ENCODE measurements at places on chromosomes 7 and 10.
A peak's percentile ranks its signal among the peaks of the same experiment; 100 is the strongest.

DNA sequence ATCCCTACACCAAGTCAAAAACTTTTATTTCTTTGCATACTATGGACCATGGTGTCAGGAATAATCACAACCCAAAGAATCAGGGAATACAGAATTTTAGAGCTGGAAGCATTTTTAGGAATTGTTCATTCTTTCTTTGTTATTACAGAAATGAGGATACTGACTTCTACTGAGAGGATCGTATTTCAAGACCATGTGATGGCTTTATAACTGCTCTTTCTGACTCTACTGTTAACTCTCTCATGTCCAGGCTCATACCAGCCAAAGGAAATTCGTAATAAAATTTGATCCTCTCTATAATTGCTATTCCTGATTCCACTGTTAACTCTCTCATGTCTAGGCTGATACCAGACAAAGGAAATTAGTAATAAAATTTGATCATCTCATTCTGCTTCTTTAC lies 1050.9 kb upstream of the C7orf33 start:
- no peak for DNase-seq

DNA sequence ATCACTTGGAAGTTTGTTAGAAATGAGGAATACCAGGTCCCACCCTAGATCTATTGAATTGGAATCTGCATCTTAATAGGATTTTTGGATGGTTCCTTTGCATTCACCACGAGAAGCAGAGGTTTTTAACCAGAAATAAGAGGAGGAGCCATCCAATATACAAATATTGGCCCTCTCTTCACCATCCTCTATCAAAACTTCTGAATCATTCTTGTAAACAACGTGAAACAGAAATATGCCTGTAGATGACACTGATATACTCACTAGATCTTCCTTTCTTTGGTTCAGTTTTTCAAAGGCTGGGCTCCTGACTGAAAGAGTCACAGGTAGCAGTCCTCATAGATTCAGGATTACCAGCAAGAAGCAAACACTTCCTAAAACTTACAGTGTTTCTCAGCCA lies 39.5 kb downstream of the ZNF365 start:
- DNase-seq: no peak

DNA sequence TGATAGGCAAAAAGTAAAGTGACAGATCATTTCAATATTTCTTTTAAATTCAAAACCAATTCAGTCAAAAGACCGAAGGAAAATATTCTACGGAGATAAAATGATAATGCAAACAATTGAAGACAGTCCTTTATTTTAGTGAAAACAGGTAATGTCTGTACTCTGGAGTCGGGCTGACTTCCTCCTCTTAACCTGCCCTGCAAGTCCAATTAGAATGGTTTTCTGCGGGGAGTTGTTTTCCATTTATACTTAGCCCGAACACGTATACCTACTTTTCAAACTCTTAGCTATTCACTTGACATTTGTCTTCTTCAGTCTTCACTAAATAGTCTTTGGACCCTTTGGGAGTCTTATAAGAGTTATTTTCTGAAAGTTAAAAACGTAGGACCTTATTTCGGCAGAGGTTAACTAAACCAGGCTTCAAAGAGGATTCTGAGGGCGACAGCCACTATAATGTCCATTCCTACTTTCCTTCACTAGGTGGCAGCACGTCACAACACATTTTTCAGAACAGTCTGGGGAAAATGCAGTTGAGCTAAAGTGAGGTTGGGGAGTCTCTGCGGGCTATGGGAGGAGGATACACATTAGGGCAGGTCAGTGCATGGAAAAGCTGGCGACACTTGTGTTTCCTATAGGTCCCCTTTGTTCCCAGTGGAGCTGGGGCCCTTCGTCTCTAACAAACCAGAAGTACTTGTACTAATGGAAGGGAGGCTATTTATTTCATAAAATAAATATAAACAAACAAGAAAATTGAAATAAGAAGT lies 472.0 kb downstream of the KCNMA1 start:
- no peak for DNase-seq

DNA sequence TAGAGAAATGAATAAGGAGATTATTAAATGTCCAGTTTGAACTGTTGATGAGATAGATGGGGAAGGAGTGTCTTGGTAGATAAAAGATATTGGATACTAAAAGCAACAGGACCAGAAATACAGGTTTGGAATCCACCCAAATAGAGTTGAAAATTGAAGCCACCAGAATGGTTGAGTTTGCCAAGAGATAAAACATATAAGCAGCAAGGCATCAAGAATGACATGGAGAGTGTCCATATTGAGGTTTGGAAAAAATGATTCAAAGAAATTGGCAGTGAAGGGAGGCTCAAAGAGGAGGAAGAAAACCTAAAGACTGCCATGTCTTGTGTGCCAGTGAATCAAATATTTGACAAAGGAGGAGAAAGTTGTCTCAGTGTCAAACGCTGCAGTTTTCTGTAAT lies 24.2 kb downstream of the CFAP69 start:
- no peak for DNase-seq

DNA sequence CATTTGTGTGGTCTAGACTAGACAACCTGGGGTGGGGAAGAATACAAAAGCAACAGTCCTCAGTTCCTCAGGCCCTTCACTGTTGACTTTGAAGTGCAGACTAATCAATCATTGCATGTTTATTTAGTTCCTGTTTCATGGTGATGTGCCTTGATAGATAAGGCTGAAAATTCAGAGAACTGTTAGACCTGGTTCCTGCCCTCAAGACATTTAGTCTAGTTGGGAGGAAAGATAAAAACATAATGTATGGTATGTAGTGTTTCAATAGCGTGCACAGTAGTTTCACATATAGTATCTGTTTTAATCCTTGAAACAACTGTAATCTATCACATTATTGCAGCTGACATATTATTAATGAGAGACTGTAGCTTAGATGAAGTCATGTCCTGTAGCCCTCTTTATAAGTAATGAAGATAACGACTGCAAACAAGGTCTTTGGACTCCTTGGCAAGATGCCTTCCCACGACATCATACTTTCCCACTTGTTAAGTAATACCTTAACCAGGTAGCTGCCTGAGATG lies 124.0 kb downstream of the CELF2 start:
- DNase-seq: no peak

GRCh38 chr10:112834751-112835181 lies 115.3 kb upstream of the TCF7L2 start:
- no peak for DNase-seq

DNA sequence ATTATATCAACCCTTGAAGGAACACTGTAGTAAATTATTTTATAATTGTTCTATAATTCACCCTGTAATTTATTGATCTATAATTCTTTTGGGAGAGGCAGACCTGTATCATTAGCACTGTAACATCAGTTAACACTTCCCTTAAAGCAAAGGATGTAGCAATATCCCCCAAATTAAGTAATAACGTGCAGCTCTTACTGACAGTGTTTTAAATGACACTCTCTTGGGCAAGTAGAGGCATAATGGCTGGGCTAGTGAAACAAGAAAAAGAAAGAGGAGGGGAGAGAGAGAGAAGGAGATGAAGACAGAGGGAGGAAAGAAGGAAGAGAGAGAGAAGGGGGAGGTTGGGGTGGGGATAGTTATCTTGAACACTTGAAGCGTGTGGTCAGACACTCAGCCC lies 161.0 kb upstream of the RNF32 start:
- no peak for DNase-seq

DNA sequence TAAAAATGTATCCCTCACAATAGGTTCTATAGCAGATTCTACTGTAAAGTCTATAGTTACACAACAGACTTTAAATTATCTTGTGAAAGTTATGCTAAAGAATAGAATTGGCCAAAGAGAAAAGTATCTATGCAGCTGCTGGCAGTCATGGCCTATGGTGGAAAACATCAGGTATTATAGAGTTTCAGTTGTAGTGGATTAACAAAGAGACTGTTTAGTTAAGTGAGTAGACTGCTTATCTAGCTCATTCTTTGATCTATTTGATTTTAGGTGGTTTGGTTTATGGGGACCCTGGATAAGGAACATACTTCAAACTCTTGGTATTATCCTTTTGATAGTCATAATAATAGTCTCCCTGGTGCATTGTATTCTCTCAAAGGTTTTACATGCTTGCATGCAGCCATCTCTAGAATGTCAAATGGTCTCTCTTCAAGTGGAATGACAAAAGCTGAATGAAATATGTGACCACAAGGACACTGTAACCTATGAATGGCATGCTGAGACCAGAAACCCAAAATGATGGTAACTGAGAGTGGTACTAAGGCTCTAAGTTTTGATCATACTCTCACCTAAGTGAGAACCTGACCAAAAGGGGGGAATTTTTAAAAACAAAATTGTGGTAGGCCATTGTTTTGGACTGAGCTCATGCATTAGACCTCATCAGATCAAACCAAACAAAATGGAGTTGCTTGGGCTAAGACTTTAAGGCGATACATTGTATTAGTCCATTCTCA lies 54.9 kb upstream of the NAMPT start:
- no peak for DNase-seq

DNA sequence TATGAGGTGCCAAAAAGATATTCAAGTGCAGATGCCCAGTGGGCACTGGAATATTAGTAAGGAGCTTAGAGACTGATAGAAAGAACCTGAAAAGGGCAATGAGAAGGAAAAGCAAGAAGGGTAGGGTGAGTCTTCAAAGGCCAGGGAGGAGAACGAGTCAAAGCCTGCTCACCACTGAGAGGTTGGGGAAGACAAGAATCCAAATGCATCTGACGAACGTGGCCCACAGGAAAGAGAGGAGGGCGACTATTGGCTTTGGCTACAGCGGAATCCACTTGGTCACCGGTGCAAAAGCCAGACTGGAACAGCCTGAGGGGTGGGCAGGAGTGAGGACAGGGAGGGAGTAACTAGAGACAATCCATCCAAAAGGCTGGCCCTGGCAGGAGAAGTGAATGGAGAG lies 216.7 kb upstream of the KLF14 start:
- DNase-seq: no peak

DNA sequence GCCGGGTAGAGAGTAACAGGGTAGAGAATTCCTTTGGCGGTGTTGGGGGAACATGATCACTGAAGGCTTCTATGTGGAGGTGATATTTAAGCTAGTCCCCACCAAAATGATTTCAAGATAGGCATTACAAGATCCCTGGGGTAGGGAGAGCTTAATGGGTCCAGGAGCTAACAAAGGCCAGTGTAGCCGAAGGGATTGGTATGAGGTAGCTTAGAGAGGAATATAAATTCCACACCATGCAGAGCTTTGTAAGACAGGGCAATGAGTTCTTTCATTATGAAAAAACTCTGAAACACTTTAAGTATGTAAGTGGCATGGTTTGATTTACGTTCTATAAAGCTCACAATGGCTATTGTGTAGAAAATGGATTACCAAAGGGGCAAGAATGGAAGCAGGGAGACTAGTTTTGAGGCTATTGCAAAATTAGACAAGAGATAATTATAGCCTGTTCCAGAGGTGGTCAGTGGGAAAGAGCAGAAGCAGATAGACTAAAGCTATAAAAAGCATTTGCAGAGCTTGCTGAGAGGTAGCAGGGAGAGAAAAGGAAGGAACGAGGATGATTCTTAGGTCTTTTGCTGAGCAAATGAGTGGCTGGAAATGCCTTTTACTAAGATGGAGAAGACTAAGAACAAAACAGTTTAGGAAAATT lies 119.7 kb upstream of the SLC25A13 start:
- no peak for DNase-seq

DNA sequence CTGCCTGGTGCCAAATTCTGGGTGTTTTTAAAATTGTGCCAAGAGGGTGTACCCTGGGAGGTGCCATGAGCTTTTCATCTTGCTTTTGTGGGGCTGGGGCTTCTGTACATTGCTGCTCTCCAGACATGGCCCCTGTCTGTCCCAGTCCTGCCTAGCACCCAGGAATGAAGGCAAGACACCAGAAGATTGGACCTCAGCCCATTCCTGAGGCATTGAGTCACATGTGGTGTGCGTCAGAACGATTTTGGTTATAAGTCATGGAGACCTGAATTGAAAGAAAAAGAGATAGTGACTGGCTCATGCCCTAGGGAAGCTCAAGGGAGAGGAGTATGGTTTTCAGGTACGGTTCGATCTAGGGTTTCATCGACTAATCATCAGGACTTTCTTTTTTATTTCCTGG lies 493.2 kb downstream of the TYW1 start:
- no peak for DNase-seq

DNA sequence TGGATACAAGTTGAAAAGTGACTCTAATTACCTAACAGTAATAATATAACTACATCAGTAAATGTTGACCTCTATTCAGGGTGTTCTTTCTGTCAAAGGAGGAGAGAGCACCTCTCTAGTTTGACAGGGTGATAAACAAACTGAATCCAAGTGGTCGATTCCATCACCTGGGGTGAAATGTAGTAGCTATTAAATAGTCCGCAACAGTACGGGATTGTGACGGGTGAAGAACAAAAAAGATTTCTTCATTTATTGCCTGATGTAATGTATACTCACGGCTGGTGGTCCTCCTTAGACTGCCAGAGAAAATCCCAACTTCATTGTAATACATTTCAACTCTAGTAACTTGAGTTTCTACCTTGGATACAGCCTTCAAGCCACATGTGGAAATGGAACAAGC lies 292.5 kb upstream of the CELF2 start:
- no peak for DNase-seq

DNA sequence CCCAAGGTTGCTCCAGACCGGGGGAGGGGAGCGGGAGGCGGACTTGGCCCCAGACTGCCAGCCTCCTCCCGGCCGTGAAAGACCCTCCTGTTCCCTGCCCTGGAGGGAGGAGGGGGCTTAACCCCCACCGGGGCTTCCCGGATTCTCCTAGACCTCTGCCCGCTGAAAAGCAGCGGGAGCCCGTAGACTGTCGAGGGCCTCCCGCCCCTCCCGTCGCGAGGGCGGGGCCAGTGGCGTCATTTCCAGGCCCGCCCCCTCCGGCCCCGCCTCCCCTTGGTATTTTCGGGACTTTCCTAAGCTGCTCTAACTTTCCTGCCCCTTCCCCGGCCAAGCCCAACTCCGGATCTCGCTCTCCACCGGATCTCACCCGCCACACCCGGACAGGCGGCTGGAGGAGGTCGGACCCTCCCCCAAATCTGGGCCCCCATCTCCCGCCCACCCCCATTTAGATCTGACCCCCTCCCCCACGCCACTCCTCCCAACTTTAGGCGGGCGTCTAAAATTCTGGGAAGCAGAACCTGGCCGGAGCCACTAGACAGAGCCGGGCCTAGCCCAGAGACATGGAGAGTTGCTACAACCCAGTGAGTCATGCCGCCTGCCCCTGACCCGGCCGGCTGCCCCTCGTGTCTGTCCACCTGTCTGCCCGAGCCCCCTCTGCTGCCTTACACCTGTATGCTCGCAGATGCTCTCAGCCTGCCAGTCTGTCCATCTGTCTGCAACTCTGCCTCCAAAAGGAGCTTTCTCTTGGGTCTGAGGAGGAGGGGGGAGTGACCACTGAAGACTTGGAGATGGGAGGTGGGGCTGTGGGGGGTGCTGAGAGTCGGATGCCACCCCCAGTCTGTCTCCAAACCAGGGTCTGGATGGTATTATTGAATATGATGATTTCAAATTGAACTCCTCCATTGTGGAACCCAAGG lies at the start of gene NFKB2:
Gene NFKB2, plus strand, starts transcription at position 306 of the 917 bp plus-strand sequence. Its CDS starts 255 bp downstream, at position 561.
- peak; percentile 81 for DNase-seq

GRCh38 chr10:17789396-17789795 lies 19.8 kb upstream of the MRC1 start:
- DNase-seq: no peak

DNA sequence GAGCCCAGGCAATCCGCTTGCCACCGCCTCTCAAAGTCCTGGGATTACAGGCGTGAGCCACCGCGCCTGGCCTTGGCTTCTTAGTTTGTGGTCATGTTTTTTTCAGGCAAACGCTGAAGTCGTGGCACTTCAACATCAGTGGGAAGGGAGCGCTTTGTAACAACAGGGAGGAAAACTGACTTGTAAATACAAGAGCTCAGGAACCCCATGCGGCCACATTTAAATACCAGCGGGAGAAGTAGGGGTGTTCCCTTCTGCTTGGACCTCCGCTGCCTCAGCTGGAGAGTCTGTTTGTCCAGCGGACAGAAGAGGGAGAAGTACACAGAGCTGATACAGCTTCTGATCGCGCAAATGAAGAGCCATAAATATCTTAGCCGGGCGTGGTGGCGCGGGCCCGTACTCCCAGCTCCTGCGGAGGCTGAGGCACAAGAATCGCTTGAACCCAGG lies 108.7 kb upstream of the KMT2C start:
- no peak for DNase-seq
